ENCODE measurements at places on chromosomes 1 and 21.

- no peak for DNase-seq
These were observed 2.0 kb downstream of the GLUL start for GRCh38 chr1:182389619-182390047.

GRCh38 chr1:2287649-2288048 lies 59.5 kb downstream of the SKI start:
- DNase-seq = no peak

DNA sequence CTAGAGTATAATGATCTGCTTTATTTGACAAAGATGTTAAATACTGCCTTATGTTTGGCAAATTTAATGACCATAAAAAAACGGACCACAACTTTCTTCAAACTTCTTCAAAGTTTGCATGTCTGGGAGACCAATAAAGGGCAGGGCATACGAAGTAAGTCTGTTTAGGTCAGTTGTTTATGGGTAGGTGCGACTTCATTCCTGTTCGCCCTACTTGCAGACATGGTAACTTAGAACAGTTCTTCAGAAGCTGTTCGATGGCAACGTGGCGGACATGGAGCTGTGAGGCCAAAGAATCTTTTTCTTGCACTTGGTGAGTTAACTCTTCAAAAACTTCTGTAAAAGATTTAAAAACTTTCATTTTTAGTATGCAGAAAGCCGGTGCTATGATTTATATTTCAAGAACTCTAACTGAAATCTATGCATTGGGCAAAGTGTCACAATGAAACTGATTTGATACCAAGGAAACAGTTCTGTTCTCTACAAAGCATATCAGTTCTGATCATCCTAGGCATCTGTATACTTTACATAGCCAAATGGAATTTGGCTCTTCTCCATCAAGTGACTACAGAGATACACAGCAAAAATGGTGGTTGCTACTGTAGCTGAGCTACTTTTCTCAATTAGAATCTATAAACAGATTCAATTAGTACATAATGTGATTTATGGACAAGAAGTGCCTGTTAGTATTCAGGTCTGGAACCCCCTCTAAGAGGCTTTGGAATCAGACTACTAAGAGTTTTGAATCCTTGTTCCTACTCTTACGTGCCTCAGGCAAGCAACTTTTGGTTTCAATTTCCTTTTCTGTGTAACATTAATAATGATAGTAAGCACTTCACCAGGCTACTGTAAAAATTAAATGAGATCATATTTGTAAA lies 25.7 kb downstream of the C21orf91 start:
- DNase-seq = no peak

- no peak for DNase-seq
These were observed 72.1 kb downstream of the SKI start for GRCh38 chr1:2300004-2300771.

- DNase-seq = no peak
These were observed 15.8 kb upstream of the CAMK1G start for GRCh38 chr1:209567698-209568175.

DNA sequence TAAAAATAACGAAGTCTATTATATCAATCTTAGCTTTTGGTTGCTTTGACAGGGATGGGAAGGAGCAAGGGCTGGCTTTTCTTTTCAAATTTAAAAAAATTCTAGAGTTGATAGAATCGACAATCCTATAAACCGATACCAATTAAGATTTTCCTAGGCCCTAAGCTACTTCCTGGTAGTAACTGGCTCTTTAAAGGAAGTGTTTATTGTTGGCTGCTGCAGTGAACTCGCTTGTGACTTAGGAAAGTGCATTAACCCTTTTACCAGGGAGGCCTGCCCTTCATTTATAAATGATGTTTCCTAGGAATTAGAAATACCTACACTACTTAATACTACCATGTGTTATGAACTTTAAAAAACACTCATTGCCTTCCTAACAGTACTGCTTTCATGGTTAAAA lies 33.2 kb downstream of the ATP5PF start:
- no peak for DNase-seq

DNA sequence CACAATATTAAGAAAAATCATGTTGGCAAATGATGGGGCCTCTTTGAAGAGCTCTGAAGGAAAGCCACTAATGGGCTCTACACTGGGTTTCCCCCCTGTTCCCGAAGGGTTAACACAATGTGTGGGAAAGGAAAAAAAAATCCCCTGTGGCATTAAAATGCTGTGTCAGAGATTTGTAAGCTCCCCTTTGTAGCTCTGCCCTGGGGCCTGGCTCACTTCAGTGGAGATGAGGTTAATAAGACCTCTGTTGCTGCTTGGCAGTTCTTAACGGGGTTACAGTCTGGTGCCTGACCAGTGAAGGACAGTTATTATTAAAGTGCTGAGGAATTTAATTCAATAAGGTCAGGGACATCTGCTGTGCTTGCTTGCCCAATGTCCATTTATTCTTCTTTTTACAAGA lies 129.7 kb upstream of the UBE2U start:
- no peak for DNase-seq

DNA sequence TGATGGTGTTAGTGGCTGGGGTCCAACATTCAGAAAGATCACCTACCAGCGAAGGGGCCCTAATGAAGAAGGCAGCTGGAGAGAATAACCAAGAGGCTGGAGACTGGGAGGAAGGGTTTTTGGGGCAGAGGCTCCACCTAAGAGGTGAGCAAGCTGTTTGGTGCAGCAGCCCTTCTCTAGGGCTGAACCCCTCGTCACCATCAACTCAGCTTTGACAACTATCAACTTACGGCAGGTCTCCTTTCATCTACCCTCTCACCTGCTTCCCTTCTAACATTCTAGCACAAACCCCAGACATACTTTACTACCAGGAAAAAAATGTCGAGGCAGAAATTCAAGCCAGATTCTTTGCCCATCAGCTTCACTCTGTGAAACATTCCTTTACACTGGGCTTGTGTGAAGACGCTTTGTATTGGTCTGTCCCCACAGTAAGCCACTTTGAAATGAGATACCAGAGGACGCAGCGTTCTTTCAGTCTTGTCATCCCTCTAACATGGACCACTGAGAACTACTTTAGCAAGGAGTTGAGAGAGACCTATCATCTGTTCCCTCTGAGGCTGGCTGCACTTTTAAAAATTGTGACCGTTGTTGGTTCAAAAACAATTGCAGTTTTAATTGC lies 84.6 kb downstream of the RAVER2 start:
- DNase-seq = no peak

DNA sequence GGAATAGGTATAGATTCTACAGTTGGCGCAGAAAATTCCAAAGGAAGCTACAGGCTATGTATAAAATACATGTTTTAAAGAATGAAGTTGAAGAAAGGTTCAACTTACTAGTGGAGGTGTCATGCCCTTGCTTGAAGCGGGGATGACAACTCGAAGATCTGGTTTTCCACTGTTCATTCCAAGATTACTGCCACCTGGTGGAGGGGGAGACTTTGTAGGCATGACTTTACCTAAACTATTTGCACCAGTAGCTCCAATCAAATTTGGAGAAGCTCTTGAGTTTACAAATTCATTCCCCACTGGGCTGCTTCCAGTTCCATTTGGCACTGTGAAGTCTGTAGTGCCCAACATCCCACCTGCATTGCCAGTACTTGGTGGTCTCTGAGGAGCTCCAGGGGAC lies 81.7 kb downstream of the AXDND1 start:
- DNase-seq = no peak

- no peak for DNase-seq
These were observed 670.5 kb downstream of the KIF26B start for GRCh38 chr1:245825128-245825901.

DNA sequence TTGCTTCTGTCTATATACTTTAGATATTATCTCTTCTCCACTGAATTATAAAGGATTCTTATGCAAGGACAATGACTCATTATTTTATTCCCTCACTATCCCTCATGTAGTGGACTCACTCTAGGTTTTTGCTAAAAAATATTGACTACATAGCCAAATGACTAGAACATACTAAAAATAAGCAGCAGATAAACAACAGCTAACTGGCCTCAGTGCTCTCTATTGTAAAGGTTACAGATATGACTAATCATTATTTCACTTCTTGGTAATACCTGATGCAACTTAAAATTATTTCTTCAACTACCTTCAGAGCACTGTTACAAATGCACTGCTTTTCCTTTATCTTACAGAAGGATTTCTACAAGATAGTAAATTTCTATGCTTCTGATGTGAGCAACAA lies 147.6 kb upstream of the DEPDC1 start:
- DNase-seq = no peak

GRCh38 chr1:15722836-15723532 lies 13.1 kb upstream of the SLC25A34 start:
- no peak for DNase-seq

GRCh38 chr1:67834246-67834877 lies 1.1 kb upstream of the GNG12 start:
- DNase-seq = no peak

DNA sequence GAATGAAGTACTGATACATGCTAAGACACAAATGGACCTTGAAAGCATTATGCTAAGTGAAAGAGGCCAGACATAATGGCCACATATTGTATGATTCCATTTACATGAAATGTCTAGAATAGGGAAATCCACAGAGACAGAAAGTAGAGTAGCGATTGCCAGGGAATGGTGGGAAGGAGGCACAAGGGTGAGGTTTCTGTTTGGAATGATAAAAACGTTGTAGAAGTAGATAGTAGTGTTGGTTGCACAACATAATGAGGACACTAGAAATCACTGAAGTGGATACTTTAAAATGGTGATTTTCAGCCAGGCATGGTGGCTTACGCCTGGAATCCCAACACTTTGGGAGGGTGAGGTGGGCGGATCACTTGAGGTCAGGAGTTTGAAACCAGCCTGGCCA lies 97.6 kb upstream of the VANGL1 start:
- no peak for DNase-seq

DNA sequence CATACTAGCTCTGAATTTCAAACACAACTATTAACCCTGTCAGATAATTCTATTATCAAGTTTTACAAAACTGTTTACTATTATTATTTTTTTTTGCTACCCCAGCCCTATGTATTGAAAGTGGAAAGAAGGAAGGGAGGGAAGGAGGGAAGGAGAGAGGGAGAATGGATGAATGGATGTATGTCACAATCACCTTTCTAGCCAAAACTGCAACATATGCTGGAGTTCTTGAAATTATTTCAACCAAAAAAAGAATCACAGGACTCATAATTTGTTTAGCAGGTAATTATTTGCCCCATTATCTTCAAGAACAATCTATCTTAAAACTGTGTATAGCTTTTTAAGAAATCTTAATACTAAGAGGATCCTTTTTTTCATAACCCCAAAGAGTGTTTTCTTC lies 5.4 kb downstream of the NRIP1 start:
- DNase-seq = no peak

GRCh38 chr1:174039027-174039426 lies 16.9 kb upstream of the RC3H1 start:
- no peak for DNase-seq

DNA sequence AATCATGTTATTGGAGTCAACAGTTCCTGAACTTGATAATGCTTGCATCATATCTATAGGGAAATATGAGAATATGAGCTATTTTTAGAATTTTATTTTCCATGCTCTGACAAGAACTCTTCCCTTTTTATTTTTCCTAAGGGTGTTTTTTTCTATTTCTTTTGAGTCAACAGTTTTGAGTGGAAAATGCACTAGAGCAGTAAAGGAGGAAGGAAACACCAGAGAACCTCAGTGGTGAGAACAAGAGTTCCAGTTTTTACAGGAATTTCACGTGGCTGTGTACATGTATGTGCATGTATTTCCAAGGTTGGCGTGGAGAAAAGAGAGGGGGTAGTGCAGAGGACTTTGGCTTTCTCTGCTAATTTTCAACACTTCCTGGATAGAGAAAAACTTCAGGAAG lies 63.6 kb upstream of the TNFSF18 start:
- no peak for DNase-seq

DNA sequence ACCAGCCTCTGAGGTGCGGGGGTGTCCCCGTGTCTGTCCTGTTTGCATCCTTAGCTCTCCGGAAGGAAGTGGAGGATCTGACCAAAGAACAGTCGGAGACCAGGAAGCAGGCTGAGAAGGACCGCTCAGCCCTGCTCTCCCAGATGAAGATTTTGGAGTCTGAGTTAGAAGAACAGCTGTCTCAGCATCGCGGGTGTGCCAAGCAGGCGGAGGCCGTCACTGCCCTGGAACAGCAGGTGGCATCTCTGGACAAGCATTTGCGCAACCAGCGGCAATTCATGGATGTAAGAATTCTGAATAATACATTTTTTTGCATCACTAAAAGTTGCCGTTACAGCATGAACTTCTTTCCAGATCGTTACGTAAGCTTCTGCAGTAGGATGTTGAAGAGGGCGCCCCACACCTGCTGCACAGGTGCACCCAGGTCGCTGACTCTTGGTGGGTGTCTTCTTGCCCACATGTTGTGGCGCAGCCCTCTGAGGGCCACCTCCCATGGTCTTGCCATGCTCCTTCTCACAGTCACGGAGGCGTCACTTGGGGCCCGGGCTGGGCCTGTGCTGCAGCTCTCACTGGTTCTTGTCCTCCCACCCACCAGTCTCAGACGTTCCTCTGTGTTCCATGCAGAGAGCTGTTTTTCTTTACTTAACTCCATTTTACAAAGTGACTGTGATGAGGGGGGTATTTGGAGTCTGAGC lies 61.3 kb upstream of the DIP2A start:
- no peak for DNase-seq

GRCh38 chr1:88658419-88658818 lies 25.7 kb upstream of the PKN2 start:
- no peak for DNase-seq

DNA sequence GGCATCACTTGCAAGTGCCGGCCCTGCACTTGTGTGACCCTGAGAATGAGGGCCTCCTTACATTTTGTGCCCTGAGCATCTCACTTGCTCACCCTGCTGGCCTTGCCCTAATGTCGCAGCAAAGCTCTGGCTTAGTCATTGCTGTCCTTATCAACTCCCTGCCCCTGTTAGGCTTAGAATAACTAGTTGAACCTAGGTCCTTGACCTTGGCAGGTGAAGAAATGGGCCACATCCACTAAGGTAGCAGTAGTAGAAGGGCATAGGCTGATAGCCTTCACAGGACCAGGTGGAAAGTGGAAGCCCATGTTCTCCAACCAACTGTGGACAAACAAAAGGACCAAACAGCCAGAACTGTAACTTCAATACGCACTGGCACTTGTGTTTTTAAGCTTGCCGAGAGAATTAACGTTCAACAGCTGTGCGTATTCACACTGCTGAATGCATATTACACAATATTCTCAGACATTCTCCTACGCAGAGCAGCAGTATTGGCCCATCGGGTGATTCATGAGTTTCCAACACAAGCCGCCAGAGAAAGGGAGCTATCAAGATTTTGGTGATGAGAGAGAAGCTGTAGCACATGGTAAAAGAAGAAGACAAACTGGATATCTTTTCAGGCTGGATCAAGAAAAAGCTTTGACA lies 27.7 kb upstream of the PTGFRN start:
- no peak for DNase-seq

GRCh38 chr1:203643213-203644045 lies 16.8 kb downstream of the ATP2B4 start:
- no peak for DNase-seq

Measured in HFF-Myc (cell line).